ENCODE measurements at places on chromosomes 4 and X. TPM values are rescaled to one million over a fixed set of nuclear protein-coding genes. Genes with fewer than 3 reads are reported as not detected.
A peak's percentile ranks its signal among the peaks of the same experiment; 100 is the strongest.

APLN gene
- not detected for total RNA-seq

- H3K27me3 ChIP-seq = no peaks in the 10 kb centered on the region
- no peaks in the 10 kb centered on the region for H3K36me3 ChIP-seq
- no peak overlapping the region for H3K27ac ChIP-seq
- DNase-seq = no peak
- H3K4me1 ChIP-seq = no peaks in the 10 kb centered on the region
Measured at GRCh38 chr4:159292137-159292896, 189.4 kb downstream of the RAPGEF2 start.

DNA sequence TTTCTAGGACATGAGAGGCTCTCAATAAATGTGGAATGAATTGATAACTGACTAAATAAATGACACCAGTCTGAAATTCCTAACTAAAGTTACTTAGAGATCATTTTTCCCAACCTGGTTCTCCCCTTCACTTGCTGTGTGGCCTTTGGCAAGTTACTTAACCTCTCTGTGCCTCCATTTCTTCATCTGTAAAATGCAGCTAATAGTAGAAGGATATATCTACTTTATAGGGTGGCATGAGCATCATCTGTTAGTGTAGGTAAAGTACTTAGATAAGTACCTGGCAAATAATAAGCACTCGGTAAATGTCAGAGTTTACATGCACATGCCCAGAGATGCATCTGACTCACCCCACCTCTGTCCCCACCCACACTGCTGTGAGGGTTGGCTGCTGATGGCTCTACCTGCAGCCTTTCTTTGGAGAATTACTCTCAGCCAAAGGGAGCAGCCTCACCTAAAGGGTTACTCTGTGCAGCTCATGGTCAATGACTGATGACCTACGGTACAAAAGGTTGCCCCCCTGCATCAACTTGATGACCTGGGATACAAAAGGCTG, 139.3 kb downstream of the CHIC2 start:
- no peak for DNase-seq
- H3K4me1 ChIP-seq = no peaks in the 10 kb centered on the region
- no peak overlapping the region for H3K4me3 ChIP-seq

ARAF gene
- total RNA-seq = 58.3 TPM

- no peak overlapping the region for H3K27ac ChIP-seq
- no peak for DNase-seq
- no peaks in the 10 kb centered on the region for H3K4me1 ChIP-seq
- no peaks in the 10 kb centered on the region for H3K36me3 ChIP-seq
Measured at GRCh38 chrX:124035657-124036056, 74.2 kb downstream of the STAG2 start.

TMEM255A gene
- 1.6 TPM for total RNA-seq

- no peaks in the 10 kb centered on the region for H3K27me3 ChIP-seq
- no peak for DNase-seq
- H3K27ac ChIP-seq = no peak overlapping the region
- H3K4me1 ChIP-seq = no peaks in the 10 kb centered on the region
- no peaks in the 10 kb centered on the region for H3K36me3 ChIP-seq
- H3K4me3 ChIP-seq = no peak overlapping the region
Measured at GRCh38 chrX:120647127-120647526, 17.3 kb upstream of the C1GALT1C1 start.

LDOC1 gene
- not detected for total RNA-seq

DNA sequence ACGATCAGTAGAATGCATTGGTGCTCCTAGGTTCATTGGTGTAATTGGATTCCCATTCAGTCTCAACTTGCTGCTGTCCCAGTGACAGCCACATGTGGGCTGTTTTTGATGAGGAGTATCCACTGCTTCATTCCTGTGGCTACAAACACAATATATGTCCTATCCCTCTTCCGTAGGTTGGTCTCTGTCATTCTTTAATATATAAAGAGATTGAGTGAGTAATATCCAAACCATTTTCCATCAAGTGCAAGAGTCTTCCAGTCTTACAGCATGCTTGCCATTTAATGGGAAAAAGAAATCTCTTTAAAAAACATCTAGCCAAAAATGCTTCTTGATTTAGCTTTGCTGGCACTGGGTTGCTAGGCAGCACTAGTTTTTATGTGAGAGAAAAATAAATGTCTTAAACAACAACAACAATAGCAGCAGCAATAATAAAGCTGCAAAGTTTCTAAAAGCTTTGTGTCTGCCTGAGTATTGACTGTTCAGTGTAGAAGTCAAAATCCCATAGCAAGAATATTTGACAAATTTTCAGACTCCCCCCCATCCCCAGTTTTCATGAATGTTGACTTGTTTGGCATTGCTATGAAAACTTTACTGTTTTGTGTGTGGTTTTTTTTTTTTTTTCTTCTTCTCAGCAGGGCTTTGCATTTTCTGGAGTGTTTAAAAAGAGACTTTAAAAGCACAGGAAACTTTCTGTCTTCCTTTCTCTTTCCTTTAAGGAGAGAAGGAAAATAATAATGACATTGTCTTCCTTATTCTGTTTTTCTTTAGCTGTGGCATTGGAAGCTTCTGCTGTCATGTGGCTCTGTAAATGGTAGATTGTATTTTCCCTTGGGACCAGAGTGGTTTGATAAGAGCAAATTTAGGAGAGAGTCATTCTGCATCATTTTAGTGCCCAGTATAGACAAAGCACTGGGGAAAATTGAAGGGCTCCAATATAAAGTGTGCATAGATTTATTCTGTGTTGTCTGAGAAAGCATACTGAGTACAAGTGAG, 244.3 kb downstream of the ARHGAP10 start:
- H3K4me3 ChIP-seq = no peak overlapping the region
- no peaks in the 10 kb centered on the region for H3K4me1 ChIP-seq
- H3K27me3 ChIP-seq = no peaks in the 10 kb centered on the region
- no peak overlapping the region for H3K27ac ChIP-seq
- H3K36me3 ChIP-seq = peaks cover 4% of the 10 kb centered on the region

DNA sequence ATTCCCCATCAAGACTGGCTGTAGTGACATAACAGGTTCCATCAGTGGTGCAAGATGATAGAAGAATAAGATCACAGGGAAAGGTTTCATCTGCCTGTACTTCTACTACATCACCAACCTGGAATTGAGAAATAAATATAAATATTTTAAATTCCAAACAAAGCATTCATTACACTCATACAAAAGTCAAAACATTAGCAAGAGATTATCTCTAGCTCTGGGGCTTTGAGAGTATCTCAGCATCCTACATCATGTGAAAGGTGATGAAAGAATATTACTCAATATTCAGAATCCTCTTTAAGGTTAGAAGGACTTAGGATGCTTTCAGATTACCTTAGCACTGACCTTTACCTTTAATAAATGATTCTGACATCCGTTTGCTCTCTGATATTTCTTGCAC, 96.5 kb upstream of the MCF2 start:
- H3K27me3 ChIP-seq = no peaks in the 10 kb centered on the region
- peaks cover 4% of the 10 kb centered on the region for H3K36me3 ChIP-seq
- DNase-seq = no peak
- no peak overlapping the region for H3K4me3 ChIP-seq

NRK gene
- total RNA-seq = 0.08 TPM

DNA sequence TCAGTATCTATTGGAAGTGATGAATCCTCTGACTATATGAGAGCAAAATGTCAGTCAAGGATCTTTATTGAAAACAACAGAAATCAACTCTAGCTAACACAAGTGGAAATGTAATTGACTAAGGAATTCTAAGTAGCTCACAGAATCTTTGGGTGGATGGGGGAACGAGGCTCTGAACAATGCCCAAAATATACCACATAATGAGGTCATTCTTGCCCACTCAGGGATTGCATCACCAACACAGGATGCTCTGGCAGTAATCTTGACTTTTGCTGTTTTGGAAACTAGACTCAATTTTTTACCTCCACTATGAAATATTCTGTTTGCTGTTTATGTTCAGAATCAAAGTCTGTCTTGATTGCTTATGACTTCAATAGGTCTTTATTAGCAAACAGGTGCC, 127.4 kb upstream of the UNC5C start:
- DNase-seq = no peak
- no peak overlapping the region for H3K4me3 ChIP-seq
- H3K36me3 ChIP-seq = no peaks in the 10 kb centered on the region

DNA sequence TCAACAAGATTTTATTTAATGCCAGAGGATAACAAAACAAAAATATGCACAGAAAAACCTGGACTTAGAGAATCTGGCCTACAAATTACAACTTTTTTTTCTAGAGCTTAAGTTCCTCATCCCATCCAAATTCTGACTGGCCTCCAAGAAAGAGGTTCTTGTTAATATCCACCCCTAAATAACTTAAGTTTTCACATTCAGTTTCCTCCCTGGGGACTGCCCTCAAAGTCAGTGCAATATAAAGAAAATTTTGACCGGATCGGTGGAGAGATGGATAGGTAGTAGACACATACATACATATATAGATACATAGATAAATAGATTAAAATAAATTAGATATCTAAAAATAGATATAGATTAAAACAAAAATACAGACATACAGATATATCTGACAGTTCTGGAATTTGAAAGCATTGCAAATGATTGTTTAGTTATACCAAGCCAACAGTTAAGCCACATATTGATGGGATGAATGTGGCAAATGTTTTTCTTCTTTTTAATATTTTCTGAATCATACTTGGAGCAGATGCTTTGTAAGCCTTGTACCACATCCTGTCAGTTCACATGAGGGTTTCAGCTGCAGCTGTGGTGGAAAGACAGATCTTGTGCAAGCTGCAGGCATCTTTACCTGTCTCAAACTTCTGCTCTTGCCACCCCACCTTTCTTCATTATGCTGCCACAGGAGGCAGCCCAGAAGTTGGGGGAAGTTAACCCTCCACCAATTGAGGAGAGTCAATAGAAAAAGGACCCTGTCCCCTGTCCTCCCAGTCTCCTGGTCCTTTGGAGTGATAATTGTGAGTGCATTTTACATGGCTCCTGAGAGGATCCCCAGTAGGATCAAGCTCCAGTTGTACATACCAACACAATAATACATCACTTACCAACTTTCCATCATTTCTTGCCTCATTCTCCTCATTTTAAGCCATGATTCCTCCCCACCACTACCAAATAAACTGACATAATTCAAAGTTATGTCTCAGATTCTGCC, 58.5 kb upstream of the PRDM8 start:
- peak; percentile 12 for DNase-seq
- H3K36me3 ChIP-seq = no peaks in the 10 kb centered on the region
- H3K4me3 ChIP-seq = no peak overlapping the region
- peaks cover 3% of the 10 kb centered on the region for H3K4me1 ChIP-seq
- H3K27ac ChIP-seq = no peak overlapping the region

DNA sequence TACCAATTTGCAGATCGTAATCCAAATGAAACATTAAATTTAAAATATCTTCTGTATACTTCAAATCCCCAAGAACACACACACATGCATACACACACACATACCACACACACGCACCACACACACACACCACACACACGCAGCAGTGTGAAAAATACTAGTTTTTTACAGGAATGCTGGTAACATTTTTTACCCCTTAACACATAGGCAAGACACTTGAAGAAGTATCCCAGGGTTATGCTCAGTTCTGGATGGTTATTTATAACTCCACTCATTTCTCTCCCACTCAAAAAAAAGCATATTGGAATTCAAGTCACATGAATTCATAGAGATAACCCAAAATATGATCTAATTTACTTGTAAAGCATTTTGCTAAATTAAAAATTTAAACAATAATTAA, 325.5 kb upstream of the SLC7A11 start:
- H3K27ac ChIP-seq = no peak overlapping the region
- no peaks in the 10 kb centered on the region for H3K36me3 ChIP-seq
- no peak overlapping the region for H3K4me3 ChIP-seq
- DNase-seq = no peak
- H3K4me1 ChIP-seq = no peaks in the 10 kb centered on the region
- no peaks in the 10 kb centered on the region for H3K27me3 ChIP-seq

DNA sequence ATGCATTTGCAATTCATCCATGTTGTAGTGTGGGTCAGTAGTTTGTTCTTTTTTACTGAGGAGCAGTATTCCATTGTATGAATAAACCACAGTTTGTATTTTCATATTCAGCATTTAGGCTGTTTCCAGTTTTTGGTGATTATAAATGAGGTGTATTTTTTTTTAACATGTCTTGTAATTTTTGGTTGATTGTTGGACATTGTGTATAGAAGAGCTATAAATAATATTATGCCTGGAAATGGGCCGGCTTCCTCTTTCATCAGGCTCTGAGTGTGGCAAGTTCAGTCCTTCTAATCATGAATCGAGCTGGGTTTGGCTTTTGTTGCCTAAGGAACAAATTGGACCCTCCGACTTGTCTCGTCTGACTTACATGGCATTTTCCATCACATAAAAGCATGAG, 115.7 kb downstream of the PSAPL1 start:
- no peak for DNase-seq
- H3K27me3 ChIP-seq = no peaks in the 10 kb centered on the region
- H3K27ac ChIP-seq = no peak overlapping the region
- H3K4me1 ChIP-seq = no peaks in the 10 kb centered on the region
- no peaks in the 10 kb centered on the region for H3K36me3 ChIP-seq

TMPRSS11B gene
- not detected for total RNA-seq

- H3K4me1 ChIP-seq = no peaks in the 10 kb centered on the region
- no peak overlapping the region for H3K4me3 ChIP-seq
- DNase-seq = no peak
- no peaks in the 10 kb centered on the region for H3K27me3 ChIP-seq
- H3K27ac ChIP-seq = no peak overlapping the region
Measured at GRCh38 chr4:106486533-106486932, 118.0 kb upstream of the GIMD1 start.

DNA sequence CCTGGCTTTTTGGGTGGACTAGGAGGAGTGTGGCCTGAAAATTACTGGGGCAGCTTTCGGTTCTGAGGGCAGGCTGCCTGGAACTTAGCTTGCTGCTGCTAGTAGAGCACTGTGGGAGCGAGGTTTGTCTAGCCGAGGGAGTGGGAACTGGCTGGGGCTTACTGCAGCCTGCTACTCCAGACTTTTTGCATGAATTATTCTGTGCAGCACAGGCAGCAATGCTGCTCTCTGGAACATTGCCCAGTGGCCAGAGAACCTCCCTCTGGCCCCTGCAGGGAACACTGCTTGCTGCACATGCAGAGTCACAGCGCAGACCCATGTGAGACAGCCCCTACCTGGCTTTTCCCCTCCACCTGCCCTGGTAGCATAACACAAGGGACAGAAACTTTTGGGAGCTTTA, 263.9 kb upstream of the SLITRK2 start:
- H3K4me3 ChIP-seq = no peak overlapping the region
- H3K36me3 ChIP-seq = no peaks in the 10 kb centered on the region

EMCN gene
- total RNA-seq = not detected

DNA sequence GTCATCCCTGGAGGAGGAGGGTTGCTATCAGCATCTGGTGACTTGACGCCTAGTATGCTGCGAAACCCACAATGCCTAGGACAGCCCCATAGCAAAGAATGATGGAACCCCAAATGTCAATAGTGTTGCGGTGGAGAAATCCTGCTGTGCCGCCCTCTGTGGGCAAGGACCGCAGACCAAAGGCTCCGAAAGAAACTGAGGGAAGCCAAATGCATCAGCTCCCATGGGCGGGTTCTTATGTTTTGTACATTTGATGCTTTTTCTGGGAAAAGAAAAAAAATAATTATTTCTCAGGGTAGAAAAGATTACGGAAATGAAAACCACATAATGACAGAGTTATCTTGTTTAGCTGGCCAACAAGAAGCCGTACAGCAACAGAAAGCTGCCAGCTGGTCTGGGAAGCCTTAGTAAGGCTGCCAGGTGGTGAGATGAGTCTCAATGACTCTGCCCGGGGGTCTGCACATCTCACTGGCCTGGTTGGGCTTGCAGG, 95.0 kb upstream of the TBL1X start:
- H3K4me1 ChIP-seq = no peaks in the 10 kb centered on the region
- no peak for DNase-seq
- H3K27me3 ChIP-seq = no peaks in the 10 kb centered on the region
- H3K36me3 ChIP-seq = no peaks in the 10 kb centered on the region
- H3K27ac ChIP-seq = no peak overlapping the region

Data from GM12878 (cell line).